ENCODE measurements at places on chromosomes 7 and 10.

DNA sequence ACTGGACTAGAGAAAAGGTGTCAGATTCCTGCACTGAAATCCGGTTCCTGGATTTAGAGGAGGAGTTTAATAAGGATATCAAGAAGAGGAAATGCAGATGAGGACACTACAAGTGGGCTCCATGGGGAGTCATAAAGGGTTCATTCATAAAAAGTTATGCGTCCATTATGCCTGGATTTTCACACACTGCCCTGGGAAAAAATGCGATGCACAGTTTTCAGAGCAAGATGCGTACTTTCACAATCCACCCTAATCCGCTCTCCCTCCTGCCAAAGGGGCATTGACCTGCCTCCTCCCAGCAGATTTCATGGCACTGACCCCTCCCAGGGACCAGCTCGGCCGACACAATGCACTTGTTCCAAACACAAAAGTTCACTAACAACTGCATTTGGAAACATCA lies 42.2 kb upstream of the OPALIN start:
- no peak for DNase-seq

- DNase-seq: no peak
Observed at GRCh38 chr7:138349841-138350700, 110.0 kb upstream of the TRIM24 start.

GRCh38 chr7:8176370-8177081 lies 85.4 kb downstream of the ICA1 start:
- DNase-seq: peak; percentile 61

- no peak for DNase-seq
Observed at GRCh38 chr7:108280136-108280535, 150.0 kb upstream of the LAMB4 start.

- no peak for DNase-seq
Observed at GRCh38 chr7:93350338-93350737, 118.2 kb downstream of the VPS50 start.

- no peak for DNase-seq
Observed at GRCh38 chr7:70812511-70812910, 319.4 kb upstream of the GALNT17 start.

DNA sequence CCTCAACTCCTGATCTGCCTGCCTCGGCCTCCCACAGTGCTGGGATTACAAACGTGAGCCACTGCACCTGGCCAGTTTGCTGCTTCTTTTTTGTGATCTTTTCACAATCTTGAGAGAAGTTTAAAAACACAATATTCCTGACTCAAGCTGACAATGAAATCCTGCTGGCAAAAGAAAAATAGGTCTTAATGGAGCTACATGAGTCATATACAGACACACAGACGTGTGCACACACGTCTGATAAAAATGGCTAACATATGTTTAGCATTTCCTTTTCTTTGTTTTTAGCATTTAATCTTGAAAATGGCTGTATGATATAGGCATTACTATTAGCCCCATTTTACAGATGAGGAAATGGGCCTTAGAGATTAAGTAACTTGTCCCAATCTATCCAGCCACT lies 29.4 kb upstream of the RAB18 start:
- no peak for DNase-seq

DNA sequence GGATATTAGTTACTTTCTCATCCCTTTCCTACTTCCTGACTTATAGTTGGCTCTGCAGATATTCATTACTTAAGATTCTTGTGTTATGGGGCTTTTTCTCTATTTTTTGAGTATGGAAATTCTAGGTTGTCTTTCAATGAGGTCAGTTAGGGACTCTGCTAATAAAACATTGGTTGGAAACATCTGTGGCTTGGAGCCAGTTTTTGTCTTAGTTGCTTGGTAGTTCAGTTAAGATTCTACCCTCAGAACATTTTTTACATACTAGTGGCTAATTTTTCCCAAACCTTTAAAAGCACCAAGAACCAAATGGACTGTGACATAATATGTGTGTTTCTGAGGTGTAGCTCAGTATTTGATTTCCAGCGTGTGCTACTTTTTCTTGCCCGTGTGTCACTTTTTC lies 305.6 kb upstream of the FZD1 start:
- no peak for DNase-seq

DNA sequence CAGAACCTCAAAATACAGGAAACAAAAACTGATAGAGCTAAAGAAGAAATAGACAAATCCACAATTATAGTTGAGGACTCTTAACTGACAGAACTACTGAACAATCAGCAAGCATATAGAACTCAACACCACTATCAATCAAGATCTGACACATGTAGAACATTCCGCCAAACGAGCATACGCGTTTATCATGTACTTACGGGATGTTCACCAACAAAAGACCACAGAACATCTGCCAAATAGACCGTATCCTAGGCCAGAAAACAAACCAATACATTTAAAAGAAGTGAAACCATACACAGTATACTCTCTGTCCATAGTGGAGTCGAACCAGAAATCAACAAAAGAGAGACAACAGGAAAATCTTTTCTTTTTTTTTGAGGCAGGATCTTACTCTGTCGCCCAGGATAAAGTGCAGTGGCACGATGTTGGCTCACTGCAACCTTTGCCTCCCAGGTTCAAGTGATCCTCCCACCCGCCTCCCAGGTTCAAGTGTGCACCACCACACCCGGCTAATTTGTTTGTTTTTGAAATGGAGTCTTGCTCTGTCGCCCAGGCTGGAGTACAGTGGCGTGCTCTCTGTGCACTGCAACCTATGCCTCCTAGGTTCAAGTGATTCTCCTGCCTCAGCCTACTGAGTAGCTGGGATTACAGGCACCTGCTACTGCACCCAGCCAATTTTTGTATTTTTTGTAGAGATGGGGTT lies 5.1 kb downstream of the GNA12 start:
- DNase-seq: no peak

DNA sequence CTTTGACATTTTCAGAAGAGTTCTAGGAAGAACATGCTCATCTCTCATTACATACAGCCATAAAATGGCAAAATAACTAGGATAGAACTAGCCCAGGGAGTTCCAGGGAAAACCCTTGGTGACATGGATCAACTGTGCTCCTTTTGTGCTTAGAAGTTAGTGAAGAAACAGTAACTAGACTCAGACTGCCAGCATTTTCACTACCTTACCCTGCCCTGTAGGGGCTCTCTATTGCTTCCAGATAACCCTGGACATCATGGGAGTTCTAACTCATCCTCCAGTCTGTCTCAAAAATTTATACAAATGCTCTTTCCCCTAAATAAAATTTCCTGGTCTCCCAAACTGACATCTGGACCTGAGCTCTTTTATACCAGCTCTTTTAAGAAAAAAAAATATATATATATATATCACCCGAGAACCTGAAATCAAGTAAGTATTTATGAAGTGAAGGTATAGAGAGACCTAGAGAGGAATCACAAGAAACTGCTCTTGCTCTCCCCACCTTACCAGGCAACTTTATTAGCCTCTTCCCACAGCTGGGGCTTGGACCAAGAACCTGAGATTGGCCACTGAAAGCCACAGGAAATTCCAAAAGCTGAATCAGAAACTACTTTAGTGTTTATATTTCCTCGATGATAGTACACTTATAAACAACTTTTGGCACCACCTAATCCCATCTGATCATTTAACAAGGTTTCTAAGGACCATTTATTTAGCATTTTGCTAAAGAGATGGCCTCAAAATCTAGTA lies 101.4 kb downstream of the RELN start:
- DNase-seq: no peak

- DNase-seq: no peak
Observed at GRCh38 chr7:71560354-71560995, 428.5 kb downstream of the GALNT17 start.

GRCh38 chr7:46832136-46832535 lies 749.8 kb downstream of the TNS3 start:
- DNase-seq: no peak

- DNase-seq: no peak
Observed at GRCh38 chr10:113563306-113564088, 10.6 kb downstream of the HABP2 start.

DNA sequence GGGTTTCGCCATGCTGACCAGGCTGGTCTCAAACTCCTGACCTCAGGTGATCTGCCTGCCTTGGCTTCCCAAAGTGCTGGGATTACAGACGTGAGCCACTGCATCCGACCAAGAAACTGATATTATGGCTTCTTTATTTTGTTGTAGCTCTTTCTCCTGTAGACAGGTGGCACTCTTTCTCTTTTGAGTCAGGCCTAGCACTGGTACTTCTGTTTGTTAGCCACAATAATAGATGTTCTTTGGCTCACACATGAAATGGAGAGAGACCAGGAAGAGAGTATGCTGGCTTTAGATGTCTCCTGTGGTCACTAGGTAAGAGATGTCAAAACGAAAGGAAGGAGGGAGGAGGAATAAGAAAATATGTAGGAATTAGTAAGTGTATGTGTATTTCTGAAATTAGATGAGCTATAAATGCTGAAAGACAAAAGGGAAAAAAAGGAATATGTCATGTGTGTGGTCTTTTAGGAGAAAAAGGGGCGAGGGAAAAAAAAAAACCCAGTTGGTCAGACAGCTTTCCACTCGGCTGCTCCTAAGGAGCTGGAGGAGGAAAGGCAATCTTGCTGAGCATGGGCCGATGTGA lies 78.7 kb downstream of the CLEC2L start:
- no peak for DNase-seq

DNA sequence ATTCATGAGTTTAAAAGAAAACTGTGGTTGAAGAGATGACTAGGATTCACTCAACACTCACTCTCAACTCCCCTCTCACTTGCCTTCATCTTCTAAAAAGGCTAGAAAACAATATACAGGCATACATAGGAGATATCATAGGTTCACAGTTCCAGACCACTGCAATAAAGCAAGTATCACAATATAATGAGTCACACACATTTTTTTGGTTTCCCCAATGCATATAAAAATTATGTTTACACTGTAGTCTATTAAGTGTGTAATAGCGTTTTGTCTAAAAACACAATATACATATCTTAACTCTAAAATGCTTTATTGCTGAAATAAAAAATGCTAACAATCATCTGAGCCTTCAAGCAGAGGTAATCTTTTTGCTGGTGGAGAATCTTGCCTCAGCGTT lies 104.9 kb upstream of the PDE1C start:
- no peak for DNase-seq

- no peak for DNase-seq
Observed at GRCh38 chr7:142442396-142442795, 184.5 kb upstream of the PRSS58 start.

- no peak for DNase-seq
Observed at GRCh38 chr10:119686465-119687191, 35.4 kb downstream of the BAG3 start.

GRCh38 chr7:9981742-9982349 lies 991.8 kb upstream of the PHF14 start:
- no peak for DNase-seq

DNA sequence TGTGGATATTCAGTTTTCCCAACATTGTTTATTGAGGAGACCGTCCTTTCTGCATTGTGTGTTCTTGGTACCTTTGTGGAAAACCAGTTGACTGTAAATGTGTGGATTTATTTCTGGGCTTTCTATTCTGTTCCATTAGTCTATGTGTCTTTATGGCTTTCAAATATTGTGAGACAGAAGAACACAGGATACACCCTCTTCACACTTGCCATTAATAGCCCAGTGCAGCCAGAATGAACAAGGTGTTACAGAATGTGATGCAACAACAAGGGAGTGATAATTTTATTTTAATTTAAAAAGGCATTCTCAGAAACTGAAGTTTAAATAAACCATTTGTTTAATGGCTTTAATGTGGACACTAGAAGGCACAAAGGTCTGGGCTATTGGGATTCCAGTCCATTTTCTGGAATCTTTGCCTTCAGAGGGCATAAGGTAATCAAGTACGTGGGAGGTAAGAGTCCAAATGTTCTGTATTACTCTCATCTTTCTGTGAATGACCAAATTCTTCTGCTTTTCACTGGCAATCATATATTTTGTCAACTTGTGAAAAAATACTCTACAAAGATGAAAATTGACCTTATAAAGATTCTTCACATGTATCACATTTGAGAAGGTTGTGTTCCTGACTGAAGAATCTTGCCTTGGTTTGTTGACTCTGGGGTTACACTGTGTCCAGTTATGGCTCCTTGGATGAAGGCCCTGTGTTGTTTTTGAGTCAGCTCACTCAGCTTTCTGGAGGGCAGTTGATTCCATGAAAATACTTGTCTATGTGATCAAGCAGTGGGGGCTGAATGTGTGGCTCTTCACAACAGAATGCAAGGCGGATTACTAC lies 962.7 kb downstream of the LRMDA start:
- DNase-seq: no peak

- no peak for DNase-seq
Observed at GRCh38 chr7:85471740-85472139, 284.9 kb upstream of the SEMA3D start.

- no peak for DNase-seq
Observed at GRCh38 chr7:45177801-45178200, 20.2 kb downstream of the RAMP3 start.

DNA sequence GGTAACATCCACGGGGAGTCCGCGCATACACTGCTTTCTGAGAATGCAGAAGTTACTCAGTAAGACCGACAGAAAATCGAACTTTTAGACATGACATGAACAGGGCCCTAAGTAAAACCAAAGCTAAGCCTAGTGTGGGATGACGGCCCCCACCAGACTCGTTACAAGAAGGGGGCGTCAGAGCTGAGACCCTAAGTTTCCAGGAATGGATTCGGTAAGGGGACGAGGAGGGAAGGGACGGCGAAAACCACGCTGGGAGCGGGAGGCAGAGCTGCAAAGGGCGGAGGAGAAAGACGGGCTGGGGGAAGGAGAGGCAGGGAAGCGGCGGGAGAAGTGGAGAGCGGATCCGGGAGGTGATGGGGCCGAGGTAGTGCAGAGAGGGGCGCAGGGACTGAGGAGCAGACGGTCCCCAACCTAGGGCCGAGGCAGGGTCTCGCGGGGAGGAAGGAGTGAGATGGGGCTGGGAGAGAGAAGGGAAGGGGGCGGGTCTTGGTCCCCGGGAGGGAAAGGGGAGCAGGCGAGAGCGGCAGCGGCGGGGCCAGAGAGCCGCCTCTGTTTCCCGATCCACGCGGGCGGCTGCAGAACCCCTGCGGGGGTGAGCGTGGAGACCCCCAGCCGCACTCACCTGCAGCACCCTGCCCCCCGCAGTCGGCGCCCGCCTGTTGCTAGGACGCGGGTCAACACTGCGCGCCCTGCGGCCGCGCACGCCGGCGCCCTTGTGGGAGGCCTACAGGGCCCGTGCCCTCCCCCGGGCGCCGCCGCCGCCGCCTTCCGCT lies 513 bp downstream of the ODAD2 start:
- no peak for DNase-seq

- DNase-seq: no peak
Observed at GRCh38 chr7:78377532-78377931, 579.0 kb downstream of the PHTF2 start.

DNA sequence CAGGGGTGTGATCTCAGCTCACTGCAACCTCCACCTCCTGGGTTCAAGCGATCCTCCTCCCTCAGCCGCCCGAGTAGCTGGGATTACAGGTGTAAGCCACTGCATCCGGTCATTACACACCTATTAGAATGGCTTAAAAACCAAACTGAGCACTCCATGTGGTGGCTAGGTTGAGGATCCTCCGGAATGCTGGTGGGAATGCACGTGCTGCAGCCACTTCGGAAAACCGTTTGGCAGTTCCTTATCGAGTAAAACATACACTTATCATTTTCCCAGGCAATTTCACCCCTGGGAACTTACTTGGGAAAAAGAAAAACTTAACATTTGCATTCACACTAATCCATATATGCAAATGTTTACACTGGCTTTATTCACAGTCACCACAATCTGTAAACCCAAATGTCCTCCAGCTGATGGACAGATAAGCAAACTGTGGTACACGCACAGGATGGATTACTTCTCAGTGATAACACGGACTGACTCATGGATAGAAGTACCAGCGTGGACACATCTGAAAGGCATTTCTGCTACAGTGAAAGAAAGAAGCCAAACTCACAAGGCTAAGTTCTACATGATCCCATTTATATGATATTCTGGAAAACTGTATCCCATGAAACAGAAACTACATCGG lies 20.4 kb downstream of the RFC2 start:
- DNase-seq: no peak

GRCh38 chr10:69718951-69719350 lies 82.8 kb upstream of the COL13A1 start:
- no peak for DNase-seq

Measured in NCI-H1436 treated with DMSO at 0.1 percent for 48 hours (cell line).